ENCODE measurements at places on chromosomes 6 and 20. TPM values are rescaled to one million over a fixed set of nuclear protein-coding genes. Genes with fewer than 3 reads are reported as not detected.

DNA sequence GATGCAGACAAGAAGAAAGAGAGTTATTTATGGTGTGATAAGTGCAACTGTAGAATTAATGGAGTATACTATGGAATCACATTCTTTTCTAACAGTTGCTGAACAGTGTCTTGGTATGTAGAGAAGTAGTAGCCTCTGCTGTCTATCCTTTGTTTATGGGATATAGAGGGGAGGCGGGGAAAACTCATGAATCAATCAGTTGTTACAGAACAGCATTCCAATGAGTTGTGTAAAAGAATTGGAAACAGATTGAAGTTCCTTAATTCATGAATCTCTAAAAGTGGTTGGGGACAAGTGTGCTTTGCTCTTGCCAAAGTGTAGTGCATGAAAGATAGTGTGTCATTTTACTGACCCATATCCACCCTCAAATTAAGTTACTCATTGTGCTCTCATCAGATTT, 77.7 kb downstream of the FLRT3 start:
- DNase-seq = peak; percentile 14

Gene MYB
- total RNA-seq = 0.12 TPM

Gene BIRC7
- total RNA-seq = not detected

Gene ENPP1
- 30.0 TPM for total RNA-seq

- no peak for DNase-seq
Observed at GRCh38 chr20:20454850-20455627, 87.1 kb downstream of the INSM1 start.

GRCh38 chr6:10163203-10163962, 251.5 kb downstream of the TFAP2A start:
- peak; percentile 57 for DNase-seq

Gene KAT14
- 12.6 TPM for total RNA-seq

- no peak for DNase-seq
Observed at GRCh38 chr6:115270953-115271352, 789.7 kb downstream of the FRK start.

- DNase-seq = no peak
Observed at GRCh38 chr20:6683021-6683977, 84.2 kb upstream of the BMP2 start.

Gene RHAG
- not detected for total RNA-seq

- peak; percentile 3 for DNase-seq
Observed at GRCh38 chr6:72724545-72724944, 102.7 kb downstream of the KCNQ5 start.

- DNase-seq = no peak
Observed at GRCh38 chr6:20712011-20712410, 177.8 kb downstream of the CDKAL1 start.

DNA sequence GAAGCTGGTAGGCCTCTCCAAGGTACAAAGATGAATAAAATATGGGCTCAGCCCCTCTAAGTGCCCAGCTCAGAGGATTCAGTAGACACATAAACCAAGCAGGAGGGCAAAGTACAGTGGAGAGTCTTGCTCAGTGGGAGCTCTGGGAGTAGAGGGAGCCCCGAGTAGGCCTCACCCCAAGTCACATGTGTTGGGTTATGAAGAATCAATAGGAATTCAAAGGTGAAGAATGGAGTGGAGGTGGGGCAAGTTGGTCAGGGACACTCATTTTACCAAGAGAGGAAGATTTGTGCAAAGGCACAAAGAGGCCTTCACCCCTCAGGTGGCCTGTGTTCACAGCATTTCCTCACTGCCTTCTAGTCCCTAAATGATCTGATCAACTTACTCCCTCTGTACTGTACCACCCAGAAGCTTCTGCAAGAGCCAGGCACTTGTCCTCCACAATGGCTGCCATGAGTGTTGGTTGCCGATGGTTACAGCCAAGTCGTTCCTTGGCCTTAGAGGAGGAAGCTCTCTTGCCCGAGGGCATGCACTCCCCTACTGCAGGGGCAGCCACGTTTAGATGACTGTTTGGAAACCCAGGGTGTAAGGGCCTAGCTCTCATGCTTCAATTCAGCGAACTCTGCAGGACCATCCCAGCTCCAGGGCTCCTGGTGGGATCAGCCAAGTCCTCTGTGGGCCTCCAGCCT, 6.7 kb upstream of the CDKN1A start:
- DNase-seq = peak; percentile 49

Gene RBCK1
- 106 TPM for total RNA-seq

DNA sequence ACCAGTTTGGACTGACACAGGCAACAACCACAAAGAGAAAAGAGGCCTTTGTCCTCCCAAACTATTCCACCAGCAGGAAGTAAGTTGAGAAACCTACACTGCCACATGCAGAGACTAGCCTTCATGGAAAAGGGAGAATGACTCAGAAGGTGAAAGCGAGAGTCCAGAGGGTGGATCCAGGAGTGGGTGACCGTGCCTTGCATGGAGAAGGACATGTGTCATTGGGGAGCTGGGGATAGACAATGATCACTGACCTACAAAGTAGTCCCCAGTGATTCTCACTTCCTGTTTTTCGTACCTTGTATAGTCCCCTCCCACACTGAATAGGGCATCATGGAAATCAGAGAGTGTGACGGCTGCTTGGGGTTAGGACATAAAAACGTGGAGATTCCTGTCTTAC, 91.9 kb downstream of the MYLK4 start:
- DNase-seq = peak; percentile 63

DNA sequence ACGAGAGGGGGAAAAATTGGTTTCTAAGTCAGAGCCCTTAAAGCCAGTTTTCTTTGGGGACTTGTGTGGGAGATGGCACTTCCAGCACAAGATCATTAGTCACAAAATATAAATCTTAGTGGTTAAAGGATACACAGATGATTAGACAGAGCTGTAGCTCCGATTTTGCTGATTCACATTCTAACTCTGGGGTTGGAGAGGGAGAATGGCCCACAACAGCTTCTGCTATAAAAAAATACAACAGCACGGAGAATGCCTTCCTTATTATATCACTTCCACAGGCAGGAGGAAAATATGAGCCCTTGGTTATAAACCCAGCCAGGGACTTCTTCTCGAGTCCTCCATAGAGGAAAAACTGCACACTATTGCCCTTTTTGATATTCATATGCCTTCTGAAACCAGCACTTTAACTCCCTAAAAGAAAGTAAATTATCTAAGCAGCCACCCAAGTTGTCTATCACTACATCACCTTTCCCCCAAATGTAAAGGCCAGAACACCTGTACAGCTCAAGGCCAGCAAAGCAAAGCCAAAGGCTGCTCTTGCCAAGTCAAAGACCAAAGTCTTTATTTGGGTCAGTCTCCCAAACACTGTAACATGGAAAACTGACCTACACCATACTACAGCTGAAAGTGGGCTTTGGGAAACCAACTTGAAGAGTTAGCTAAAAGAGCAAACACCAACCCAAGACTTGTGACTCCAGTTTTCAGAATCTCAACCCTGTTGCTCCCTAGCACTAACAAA, 10.4 kb downstream of the MRPL14 start:
- DNase-seq = peak; percentile 88

- peak; percentile 54 for DNase-seq
Observed at GRCh38 chr6:43846556-43846955, 76.5 kb downstream of the VEGFA start.

DNA sequence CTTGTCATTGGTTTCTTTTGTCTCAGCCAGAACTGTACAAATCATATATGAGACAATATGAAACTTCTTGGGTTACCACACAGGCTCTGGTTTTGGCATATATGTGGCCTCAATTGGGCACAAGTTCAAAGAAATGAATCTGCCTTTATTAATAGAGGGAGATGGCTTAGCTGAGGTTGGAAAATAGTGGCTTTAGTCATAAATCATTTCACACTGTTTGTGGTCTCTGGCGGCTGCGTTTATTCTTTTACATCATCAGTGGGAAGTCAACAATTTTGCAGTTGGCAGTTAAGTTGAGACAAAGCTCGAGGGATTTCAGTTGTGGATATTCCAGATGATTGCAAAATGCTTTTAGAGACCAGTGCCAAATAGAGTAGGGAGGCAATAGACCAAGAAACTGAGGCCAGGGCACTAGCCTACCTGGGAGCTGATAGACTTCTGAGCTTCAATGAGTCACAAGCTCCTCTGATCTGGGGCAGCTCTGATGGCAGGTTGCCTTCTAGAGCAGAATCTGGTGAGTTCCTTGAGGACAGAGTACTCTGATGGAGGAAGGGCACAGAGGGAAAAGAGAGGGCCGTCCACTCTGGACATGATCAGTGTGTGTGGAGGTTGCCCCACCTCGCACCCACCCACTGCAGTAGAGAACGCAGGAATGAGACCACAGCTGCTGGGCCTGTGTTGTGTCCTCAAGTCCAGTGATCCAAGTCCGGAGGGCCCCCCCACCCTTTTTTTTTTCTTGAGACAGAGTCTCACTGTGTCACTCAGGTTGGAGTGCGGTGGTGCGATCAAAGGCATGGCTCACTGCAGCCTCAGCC, 73.5 kb downstream of the ARMC2 start:
- DNase-seq = peak; percentile 50

DNA sequence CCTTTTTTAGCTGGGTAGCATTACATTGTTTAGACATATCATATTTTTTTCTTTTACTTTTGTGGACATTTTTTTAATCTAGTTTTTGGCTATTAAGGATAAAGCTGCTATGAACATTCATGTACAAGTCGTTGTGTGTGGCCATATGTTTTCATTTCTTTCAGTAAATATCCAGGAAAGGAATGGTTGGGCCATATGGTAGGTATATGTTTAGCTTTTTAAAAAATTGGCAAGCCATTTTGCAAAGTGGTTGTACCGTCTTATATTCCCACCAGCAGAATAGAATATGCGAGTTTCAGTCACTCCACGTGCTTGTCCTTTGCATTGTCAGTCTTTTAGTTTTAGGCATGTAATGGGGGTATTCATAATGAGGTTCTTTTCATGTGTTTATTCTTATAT, 106.3 kb upstream of the NOX3 start:
- no peak for DNase-seq

GRCh38 chr6:145339089-145339488, 396.2 kb downstream of the EPM2A start:
- DNase-seq = no peak

- no peak for DNase-seq
Observed at GRCh38 chr6:41037107-41037900, 1.7 kb downstream of the UNC5CL start.

Gene PLCB4
- 5.3 TPM for total RNA-seq

- DNase-seq = no peak
Observed at GRCh38 chr6:45027126-45027525, 301.0 kb upstream of the RUNX2 start.

DNA sequence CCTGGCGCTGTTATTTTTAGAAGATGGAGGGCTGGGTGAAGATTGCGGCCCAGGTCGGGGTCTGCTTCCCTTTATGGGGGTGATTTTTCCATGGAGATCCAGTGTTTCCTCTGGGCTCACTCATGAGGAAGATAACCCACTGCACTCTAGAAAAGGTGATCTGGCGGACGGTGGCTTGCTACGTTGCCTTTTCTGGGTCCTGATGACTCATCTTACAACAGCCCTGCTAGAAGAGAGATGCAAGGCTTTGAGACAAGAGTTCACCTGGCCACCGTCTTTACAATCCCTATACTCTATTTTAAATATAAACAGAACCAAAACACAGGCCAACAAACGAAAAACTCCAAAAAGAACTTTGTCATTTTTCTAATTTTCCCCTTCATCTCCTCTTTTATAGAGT, 182.1 kb upstream of the EXOC2 start:
- DNase-seq = no peak

- DNase-seq = no peak
Observed at GRCh38 chr6:138461647-138462046, 37.6 kb downstream of the NHSL1 start.

DNA sequence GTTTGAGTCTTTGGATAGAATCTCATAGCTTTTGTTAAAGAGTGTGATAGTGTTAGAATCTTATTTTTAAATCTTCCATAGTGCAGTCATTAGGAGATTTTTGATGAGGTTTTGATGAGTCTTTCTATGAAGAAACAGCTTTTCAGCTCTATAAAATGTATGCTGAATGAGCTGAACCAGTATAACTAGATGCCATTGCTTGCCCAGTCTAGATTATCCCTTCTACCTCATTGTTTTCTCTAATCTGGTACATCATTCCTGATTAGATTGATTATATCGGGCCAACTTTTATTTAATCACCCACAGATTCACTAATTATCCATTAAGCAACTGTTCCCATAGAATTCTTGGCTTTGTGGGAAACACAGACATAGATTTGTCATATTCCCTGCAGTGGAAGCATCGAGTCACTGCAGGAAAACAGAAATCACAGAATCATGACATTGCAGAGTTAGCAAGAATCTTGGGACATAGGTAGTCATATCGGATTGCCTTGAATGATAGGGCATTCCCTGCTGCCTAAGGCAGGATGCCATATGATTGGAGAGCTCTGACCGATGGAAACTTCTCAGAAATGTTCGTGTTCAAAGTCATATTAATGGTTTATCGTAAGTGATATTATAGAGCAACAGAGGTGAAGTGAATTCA, 882.7 kb upstream of the FLRT3 start:
- DNase-seq = peak; percentile 7

DNA sequence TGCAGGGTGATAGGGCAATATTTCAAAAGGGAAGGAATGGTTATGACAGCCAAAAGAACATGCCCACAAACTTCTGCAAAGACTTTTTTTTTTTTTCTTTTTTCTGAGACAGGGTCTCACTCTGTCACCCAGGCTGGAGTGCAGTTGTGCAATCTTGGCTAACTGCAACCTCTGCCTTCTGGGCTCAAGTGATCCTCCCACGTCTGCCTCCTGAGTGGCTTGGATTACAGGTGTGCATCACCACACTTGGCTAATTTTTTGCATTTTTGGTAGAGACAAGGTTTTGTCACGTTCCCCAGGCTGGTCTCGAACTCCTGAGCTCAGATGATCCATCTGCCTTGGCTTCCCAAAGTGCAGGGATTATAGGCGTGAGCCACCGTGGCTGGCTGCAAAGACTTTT, 117.6 kb upstream of the ADGRF1 start:
- no peak for DNase-seq

GRCh38 chr6:134979142-134979541, 29.2 kb upstream of the ALDH8A1 start:
- no peak for DNase-seq

GRCh38 chr20:3894796-3895195, 5.6 kb downstream of the PANK2 start:
- no peak for DNase-seq

- peak; percentile 17 for DNase-seq
Observed at GRCh38 chr6:108755257-108756240, 92.7 kb upstream of the ARMC2 start.

GRCh38 chr20:63567386-63568169, 6.5 kb downstream of the HELZ2 start:
- peak; percentile 54 for DNase-seq

Gene MEI4
- total RNA-seq = not detected

DNA sequence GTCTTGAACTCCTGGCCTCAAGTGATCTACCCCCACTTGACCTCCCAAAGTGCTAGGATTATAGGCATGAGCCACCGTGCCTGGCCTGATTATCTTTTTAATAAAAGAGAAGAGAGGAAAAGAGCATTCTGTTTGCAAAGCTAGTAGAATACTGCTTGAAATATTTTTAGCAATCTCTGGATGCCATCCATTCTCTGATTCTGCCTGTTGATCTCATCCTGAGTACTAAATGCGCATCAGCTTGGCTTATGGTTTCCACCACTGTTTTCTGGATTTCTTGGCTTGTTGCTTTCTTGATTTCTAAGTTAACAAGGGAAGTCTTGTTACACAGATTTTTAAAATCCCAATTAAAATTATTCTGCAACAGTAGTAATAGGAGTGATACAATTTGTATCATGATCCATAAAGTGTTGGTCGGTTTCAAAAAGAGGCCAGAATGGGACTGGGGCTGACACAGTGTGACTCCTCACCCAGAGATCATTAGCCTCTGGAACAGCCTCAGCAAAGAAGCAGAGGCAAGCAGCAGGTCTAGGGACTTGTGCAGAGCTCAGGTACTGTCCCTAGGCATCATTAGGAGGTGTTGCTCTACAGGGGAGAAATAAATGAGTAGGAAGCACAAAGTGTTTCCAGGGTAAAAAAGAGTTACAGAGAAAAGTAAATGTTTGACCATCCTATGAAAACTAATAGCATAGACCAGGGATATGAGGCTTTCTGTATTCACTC, 17.8 kb upstream of the SLC16A10 start:
- DNase-seq = no peak

Measured in RPMI7951 (cell line).